ENCODE measurements at places on chromosomes 7 and 10.

- no peak for DNase-seq
These were observed 243.1 kb upstream of the ADARB2 start for GRCh38 chr10:1980459-1980858.

DNA sequence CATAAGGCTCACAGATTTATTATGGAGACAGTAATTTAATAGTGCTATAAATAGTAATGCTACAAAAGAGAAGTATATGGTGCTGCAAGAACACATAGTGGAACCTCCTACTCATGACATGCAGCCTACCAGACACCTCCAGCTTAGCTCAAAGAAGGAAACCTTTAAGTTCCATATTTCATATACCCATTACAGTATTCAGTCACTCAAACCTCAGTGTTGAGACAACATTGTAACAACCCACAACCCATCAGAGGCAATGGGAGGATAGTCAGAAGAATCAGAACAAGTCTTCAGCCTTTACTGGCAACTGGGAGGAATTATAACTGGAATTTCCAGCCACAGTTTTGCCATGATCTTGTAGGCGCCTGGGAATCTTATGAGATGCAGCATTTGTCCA, 186.3 kb upstream of the VSTM2A start:
- DNase-seq: no peak

DNA sequence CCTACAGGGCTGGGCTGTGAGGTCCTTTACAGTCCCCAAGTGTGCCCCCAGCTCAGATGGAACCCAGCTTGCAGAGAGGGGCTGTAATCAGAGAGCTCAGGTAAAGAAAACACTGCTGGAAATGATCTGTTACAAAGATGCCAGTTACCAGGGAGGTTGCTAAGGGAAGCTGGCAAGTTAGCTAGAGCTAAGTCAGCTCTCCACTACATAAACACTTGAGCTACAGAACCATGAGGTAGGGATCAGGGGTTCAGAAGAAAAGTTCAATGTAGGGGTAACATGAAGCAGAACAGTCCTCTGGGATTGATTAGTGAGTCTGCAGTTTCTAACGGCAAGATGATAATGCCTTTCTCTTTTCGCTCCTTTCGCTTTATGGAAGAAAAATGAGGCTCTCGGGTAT, 53.1 kb upstream of the TM9SF3 start:
- DNase-seq: no peak

DNA sequence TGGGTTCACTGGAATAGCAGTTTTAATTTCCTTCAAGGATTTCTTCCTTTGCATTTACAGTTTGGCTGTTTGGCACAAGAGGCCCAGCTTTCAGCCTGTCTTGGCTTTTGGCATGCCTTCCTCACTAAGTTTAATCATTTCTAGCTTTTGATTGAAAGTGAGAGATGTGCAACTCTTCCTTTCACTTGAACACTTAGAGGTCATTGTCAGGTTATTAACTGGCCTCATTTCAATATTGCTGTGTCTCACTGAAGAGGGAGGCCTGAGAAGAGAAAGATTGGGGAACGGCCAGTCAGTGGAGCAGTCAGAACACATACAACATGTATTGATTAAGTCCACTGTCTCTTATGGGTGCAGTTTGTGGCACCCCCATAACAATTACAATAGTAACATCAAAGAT, 33.9 kb downstream of the PTTG1IP2 start:
- DNase-seq: no peak

- no peak for DNase-seq
These were observed 1.0 kb upstream of the LRRTM3 start for GRCh38 chr10:66924674-66925345.

DNA sequence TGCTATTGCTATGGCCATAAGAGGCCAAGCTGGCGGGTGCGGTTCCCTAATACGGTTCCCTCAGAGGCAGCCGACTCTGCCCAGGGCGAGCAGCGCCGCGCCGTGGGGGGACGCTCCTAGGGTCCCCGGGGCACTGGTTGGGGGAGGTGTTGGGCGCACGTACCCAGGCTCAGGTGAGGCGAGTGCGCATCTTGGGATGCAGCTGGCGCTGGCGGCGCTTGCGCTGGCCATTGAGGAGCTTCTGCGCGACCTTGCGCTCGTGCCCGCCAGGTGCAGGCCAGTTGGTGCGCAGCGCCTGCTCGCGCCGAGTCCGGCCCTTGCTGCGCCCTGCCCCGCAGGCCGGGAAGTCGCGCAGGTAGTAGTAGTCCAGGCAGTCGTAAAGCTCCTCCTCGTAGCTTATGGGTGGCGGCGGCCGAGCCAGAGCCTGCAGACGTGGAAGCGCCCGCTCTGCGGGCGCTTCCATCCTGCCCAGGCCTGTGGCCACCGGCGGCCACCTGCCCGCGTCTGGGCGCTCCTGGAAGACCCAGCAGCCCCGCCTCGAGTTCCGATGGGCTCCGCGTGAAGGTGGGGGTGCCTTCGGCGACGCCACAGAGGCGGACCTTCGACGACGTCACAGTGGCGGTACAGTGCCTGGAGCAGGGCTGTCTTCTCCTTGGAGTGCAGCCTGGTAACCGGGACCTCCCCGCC, at the start of gene NUPR2:
Gene NUPR2, minus strand, starts transcription at position 566 of the 687 bp plus-strand sequence. Its CDS starts 103 bp downstream, at position 463.
- no peak for DNase-seq

GRCh38 chr7:129657363-129657762, 45.8 kb downstream of the NRF1 start:
- DNase-seq: no peak

GRCh38 chr10:69061305-69062161, 26.4 kb upstream of the SRGN start:
- peak; percentile 96 for DNase-seq

DNA sequence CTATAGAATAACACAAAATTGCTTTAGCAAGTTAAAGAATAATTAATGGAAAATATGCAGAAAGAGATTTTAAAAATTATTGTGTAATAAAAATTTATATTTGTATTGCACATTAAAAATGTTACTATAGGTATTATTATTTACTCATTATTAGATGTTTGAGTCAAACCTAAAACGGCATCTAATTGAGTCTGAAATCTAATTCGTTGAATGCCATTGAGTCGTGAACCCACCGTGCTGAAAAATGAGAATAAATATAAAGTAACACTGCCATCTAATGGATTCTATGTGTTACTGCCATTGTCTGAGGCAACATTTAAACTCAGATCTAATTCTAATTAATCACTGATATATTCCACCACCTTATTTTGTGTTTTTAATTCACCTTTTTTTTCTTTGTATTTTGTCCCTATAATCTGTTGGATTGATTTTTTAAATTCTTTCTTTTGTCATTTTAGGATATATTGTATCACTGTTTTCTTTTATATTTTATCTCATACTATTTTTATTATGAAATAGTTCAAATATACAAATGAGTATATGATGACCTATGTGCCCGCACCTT, 62.2 kb downstream of the SAMD9 start:
- DNase-seq: peak; percentile 57

DNA sequence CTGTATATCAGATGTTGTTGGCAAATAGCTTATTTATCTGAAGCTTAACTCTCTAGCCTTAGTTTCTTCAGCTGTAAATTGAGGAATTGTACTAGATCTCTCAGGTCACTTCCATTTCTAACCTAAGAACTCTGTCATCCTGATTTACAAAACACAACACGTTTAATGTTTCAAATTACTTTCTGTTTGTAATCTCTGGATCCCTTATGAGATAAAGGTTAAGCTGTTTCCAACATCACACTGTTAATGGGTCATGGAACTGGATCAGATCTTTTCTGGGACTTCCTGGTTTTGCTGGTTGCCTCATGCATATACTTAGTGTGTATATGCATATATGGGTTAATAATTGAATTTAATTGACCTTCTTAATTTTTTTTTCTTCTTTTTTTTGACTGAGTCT, 9.9 kb downstream of the SAMD8 start:
- no peak for DNase-seq

DNA sequence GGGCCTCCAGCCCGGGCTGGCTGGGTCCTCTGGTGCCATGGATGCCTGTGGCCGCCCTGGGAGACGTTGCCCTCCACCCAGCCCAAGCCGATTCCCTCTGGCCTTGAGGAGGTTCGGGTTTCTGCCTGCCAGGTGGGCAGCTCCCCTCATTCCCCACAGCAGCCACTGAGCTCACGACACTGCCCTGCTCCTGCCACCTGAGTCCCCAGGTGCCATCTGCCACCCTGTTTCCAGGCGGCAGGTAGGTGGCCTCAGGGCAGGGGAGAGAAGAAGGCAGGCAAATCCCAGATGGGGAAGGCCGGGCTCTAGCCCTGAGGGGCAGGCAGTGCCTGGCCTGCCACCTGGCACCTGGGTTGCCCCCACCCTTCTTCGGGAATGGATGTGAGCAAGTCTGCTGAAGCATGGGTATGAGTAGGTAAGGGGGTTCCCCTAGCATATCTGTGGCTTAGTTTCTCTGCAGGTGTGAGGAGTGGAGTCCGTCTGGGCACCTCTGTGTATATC, 92.2 kb upstream of the PPIF start:
- no peak for DNase-seq

DNA sequence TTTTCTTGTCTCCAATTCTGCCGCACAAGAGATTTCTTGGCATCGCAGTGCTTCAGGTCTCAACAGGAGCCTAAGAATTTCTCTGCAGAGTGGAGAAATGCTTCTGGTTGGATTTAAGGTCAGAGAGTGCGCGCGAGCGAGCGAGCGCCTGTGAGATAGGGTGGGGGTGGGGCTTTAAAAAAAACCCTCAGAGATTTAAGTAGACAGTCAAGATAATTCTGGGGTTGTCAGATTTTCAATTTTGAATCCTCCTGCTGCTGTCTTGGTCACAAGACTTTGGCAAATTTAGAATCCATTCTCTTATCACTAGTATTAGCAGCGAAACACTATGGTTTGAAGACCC, 49.7 kb downstream of the CPEB3 start:
- peak; percentile 15 for DNase-seq

DNA sequence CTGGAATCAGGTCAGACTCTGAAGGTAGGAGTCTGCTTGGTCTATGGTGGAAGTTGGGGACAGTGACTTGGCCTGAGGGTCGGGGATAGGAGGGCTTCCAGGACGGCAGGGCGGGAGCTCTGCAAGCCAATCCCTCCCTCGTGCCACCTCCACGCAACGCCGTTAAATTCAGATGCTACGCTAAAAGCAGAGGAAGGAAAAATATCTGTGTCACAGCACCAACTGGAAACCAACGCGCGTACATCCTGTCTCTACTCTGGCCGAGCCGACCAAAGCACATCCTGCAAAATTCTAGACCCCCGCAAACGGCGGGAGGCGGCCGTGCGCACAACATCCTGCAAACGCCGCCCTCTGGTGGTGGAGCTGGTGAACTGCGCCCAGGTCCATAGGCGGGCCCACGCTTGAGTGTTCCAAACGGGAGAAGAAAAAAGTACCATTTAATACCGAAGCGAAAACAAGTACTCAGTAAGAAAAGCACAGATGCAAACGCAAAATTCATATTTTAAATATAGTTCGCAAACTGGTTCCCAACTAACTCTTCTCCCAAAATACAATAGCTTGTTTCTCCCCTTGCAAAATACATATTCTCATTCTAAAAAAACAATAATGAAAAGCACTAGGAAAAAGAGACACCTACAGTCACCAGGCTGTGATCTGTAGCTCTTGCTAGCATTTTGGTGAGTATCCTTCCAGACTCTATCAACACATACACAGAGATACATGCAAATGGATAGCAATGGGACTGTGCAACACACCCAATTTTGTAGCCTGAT, 45.7 kb upstream of the HSPA12A start:
- peak; percentile 73 for DNase-seq

- DNase-seq: no peak
These were observed 91.6 kb downstream of the RNF32 start for GRCh38 chr7:156732091-156732625.

DNA sequence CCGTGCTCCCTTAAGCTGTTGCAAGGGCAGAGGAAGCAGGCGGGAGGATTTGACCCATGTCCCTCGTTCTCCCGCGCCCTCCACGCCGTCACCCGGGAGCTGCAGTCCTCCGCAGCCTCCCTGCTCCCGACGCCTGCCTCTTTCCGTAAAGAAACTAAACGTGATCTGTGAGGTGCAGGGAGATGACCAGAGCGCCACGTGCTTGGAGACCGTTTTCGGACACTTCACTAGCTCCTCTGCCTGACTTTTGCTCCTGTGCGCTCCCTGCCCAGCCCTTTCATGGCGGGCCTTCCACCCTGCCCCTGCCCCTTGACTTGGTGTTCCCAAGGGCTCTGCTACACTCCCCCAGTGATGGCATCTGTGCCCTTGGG, 171.2 kb downstream of the LSM5 start:
- DNase-seq: no peak

DNA sequence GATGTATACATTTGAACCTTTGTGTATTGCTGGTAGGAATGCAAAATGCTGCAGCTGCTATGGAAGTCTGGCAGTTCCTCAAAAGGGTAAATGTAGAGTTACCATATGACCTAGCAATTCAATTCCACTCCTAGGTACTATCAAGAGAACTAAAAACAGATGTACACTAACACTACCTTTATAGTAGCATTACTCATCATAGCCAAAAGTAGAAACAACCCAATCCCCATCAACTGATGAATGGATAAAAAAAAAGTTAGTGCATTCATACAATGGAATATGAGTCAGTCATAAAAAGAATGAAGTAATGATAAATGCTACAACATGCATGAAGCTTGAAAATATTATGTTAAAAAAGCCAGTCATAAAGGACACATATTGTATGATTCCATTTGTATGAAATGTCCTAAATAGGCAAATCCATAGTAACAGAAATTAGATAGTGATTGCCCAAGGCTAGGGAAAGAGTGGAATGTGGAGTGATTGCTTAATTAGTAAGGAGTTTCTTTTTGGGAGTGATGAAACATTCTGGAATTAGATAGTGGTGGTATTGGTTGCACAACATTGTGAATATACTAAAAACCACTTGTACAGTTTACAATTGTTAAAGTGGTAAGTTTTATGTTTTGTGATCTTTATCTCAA, 96.4 kb upstream of the AOAH start:
- peak; percentile 55 for DNase-seq

- no peak for DNase-seq
These were observed 180.1 kb upstream of the MKLN1 start for GRCh38 chr7:131147604-131148003.

GRCh38 chr7:136698977-136699376, 169.5 kb upstream of the CHRM2 start:
- DNase-seq: no peak

DNA sequence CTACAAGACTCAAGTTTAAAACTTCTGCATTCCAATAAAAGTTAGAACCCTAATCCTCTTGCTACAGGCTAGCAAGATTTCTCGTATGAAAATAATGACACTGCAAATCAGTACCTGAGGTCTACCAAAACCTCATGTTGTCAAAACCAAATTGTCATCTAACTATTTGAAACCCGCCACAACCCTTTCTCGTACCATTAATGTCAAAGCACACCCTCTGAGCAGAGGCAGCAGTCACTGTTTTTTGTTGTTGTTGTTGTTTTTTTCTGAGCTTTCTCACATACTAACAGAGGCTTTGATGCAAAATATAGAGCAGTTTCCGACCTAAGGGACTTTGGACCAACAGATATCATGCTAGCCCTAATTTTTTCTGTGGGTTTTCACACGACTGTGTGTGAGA, 563.9 kb upstream of the C7orf33 start:
- no peak for DNase-seq

GRCh38 chr10:112855134-112855533, 94.9 kb upstream of the TCF7L2 start:
- peak; percentile 32 for DNase-seq
